NCI-H1092 treated with DMSO at 0.1 percent for 48 hours (cell line): ENCODE measurements at places on chromosomes 6 and 20.

DNA sequence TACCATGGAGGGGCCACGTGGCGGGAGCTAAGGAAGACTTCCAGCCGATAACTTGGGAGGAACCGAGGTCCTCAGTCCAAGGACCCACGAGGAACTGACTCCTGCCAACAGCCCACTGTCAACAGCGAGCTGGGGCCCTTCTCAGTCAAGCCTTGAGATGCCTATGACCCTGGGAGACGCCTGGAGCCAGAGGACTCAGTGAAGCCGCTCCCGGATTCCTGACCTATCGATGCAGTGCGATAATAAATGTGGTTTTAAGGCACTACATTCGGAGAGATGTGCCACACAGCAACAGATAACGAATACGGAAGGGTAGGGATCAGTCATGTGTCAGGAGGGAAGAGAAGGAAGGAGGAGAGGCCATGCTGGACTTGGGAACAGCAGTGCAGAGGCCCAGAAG is 208.5 kb downstream of the NFATC2 start:
- no peak for DNase-seq

GRCh38 chr6:44268095-44268628 is 2.1 kb upstream of the TMEM151B start:
- DNase-seq: peak; percentile 72

DNA sequence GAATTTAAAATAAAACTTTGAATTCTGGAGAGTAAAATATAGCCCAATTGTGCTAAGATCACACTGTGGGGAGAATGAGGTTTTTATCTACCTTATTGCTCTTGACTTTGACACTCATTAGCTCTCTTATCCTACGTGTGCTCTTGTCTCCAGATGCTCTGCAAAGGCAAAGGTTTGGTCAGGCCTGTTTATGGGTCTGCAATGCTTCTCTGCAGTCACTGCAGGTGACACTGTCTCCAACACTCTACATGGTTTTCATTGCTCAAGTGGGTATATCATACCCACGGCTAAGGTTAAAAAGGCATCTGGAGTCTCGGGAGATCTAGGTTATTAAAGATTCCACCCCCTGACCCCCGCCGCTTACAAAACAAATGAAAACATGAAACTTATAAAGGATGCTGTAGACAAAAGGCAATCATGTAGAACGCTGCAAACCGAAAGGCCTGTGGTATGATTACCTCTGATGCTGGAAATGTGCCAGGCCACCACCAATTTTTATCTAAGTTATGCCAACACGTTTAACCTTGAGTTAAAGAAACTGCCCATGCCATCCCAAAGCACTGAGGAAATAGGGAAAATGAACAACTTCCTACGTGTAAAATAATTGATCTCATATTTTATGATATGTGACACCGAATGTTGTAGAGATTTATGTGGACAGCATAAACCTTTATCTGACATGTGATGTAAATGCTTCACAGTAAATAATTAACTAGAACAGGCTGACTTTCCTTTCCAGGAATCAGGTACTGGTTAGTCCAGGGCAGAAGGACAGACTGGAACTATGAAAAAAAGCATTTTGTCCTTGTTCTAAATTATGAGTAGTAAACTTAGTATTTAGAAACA is 238.2 kb upstream of the NOX3 start:
- DNase-seq: peak; percentile 8

DNA sequence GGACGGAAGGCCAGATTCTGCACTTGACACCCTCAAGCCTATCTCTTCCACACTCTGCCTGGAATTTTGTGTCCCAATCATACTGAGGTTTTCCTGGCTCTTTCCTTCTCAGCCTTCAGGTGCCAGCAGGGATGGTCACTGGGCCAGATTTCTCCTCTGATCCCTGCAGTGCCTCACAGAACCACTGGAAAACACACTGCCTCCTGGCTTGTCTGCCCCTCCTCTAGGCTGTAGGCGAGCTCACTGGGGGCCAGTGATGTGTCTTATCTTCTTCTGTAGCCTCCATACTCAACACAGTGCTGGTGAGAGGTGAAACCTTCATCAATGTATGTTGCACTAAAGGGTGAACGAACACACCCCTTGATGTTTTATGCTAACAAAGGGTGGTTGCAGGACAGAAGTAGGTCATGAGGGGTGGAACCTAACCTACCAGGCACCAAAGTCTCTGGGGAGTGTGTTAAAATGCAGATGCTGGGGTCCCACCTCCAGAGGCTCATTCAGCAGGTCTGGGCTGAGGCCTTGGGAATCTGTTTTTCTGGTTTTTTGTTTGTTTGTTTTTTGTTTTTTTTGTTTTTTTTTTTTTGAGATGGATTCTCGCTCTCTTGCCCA is 80.3 kb downstream of the CDH26 start:
- no peak for DNase-seq

DNA sequence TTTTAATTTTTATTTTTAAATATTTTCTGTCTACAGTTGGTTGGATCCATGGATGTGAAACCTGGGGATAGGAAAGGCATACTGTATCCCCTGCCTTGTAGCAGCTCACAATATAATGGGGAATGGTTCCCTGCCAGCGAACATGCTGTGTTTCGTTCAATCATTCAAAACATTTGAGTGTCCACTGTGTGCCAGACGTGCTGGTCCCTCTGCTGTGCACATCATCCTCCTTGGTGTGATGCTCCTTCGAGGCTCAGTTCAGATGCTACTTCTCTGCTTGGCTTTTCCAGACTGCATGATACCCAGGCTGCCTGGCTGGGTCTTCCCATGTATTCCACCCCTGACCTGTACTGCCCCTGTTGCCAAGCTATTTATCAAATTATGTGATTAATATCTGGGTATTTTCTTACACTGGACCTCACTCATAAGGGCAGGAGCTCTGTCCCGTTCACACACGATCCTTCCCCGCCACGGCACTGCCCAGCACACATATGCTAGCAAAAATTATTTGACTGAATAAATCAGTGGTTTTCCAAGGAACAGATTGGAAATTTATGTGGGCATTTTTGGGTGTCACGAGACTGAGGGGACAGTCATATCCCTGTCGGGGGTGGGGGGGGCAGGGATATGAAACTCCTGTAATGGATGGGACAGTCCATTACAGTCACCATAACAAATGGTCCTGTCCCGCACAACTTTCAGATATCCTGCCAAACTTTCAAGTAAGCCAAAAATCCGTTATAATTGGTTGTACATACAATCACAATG is 4.9 kb downstream of the SDCBP2 start:
- no peak for DNase-seq

GRCh38 chr6:1314617-1315016 is 2.7 kb downstream of the FOXQ1 start:
- DNase-seq: no peak

GRCh38 chr6:41306187-41306854 is 19.8 kb upstream of the TREM1 start:
- peak; percentile 59 for DNase-seq

DNA sequence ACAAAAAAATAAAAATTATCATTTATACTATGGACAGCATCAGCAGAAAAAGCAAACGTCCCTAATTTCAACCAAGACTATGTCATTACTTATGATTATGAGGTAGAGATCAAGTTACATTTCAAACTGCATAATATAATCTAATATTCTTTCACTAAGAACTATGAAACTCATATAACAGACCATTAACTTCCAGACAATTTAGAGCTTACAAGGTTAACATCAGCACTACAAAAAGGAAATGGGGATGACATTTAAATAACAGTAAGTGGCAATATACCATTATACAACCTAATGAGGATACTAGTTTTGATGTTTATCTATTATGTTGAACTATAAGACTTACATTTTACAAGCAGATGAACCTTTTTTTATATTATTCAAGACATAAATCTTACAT is 261.0 kb upstream of the THEMIS start:
- DNase-seq: no peak

- DNase-seq: peak; percentile 8
Measured at GRCh38 chr6:131949909-131950766, 1.0 kb downstream of the CCN2 start.

DNA sequence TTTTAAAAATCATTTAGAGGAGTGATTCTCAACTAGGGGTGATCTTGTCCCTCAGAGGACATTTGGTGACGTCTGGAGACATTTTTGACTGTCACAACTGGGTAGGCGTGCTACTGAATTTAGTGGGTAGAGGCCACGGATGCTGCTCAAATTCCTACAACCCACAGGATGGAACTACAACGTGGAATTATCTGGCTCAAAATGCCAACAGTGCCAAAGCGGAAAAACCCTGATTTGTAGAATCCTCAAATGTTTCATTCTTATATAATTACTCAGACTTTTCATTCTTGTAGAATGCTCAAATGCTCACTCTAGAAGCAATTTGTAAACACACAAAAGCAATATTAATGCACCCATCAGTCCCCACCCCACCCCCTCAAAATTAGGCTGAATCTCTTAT is 229.8 kb downstream of the ZMYND8 start:
- DNase-seq: no peak

DNA sequence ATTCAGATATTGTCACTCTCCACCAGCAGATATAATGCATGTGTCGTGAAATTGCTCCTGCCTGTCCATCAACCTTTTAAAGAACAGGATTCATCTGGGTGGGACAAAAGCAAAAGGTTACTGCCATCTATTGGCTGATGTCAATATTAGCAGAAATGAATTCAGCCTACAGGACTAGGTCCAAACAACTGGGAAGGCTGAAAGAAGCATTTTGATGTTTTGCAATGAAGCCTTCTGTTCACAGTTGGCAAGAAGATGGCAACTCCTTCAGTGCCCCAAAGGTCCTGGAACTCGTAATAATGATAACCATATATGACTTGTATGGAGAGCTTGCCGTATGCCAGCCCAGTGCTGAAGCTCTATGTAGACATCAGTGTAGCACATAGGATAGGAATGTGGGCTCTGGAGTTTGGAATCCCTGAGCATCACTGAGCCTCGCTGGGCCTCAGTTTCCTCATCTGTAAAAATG is 7.5 kb downstream of the BCAS1 start:
- DNase-seq: peak; percentile 10

DNA sequence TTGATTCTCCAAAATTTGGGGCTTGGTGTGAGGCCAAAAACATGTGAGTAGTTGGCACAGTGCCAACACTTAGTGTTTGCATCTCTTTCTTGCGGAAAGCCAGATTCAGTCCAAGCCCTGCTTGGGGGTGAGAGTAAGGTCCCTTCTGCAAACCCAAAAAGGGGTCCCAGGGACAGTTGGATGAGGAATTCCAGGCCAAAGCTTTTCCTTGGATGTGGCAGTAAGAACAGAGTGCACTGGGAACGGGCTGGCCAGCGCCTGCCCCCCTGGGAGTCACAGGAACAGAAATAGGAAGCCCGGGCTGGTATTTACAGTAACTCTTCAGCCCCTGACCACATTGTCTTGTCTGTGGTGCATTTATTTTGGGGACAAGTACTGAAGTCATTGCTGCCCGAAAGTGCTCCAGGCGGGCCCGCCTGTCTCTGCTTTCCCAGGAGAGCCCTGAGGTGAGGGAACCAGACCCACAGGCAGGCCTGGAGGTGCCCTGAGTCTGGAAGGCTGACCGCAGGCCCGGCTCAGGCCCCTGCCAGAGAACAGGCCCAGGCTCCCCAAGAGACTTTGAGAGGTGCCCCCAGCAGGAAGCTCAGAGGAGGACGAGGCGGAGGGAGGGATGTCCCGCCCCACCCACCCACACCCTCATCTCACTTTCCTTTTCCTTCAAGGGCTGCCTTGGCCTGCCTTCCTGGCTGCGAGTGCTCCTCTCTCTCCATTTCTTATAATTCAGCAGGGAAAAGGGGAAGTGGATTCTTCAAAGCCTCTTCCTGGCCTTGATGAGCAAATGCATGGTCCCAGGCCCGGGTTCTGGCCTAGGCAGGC is 218.4 kb downstream of the MAFB start:
- DNase-seq: no peak

DNA sequence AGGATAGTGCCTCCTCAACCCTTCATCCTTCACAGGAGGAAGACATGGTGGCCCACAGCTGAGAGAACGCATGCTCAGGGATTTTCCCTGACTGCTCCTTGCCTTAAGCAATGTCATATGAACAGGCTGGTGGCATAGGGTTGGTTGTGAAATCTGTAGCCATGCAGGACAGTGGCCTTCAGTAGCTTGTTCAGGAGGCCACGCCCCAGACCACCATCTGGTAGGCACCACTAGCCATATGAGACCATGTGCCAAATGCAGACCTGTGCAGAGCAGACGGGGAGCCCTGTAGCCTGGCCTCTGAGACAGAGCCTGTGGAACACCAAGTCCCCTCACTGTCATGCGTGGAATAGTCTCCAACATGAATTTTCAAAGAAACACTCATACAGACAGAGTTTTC is 76.5 kb downstream of the ADTRP start:
- no peak for DNase-seq

GRCh38 chr20:19688031-19688806 is 69.8 kb upstream of the RIN2 start:
- DNase-seq: peak; percentile 27

DNA sequence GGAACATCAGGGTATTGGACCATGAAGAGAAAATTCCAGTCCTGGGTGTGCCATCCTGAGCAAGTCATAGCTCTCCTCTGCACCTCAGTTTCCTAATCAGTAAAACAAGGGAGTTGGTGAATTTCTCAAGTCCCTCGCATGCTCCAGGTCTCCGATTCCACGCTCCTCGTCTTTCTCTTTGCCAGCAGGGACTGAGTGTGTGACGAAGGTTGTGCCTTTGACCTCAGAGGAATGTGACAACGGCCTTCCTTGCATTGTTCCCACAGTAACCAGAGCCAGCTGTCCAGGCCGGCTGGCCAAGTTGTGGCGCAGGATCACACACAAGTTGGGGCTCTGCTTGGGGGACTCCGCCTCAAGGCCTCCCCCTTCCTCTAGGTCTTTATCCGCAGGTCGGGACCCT is 217.3 kb downstream of the ATXN1 start:
- no peak for DNase-seq

DNA sequence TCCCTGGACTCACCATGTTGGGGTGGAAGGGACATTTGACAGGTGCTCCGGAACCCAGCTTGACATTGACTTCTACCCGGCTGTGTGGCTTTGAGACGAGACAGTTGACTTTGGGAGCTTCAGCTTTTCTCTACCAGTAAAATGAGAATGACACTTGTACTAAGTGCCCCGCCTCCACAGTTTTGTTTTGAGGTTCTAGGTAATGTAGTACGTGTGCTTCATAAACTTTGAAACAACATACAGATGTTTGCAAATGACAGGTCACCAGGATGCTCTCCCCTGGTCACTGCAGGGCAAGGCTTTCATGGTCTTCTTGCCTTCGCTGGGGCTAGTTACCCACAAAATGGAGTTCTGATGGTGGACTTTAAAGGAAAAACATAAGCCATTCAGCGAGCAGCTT is 31.3 kb downstream of the CLIC5 start:
- no peak for DNase-seq

- no peak for DNase-seq
Measured at GRCh38 chr6:26025047-26025893, 62.0 kb upstream of the HFE start.

DNA sequence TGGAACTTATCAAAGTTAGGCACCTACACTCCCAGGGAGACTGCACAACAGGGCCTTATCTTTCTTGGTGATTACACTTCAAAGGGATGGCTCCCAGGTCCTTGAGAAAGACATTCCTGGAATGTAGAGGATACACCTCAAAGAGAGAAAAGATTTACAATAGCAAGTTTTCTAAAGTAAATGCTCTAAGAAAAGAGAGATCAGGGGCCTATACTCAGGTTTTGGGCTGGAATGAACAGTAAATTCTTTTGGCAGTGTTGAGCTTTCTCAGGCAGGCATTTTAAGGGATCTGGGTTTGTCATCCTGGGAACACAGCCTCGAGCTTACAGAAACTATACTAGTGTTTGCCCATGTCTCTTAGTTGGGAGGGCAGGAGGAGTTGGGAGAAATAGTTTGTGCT is 31.7 kb upstream of the ME1 start:
- no peak for DNase-seq
